Activated naive CD4-positive, alpha-beta T cell treated with anti-CD3 and anti-CD28 coated beads, Interleukin-2, amount 50 U/mL, for 72 hours (primary cell): ENCODE measurements at places on chromosomes 4 and X.

GRCh38 chr4:88697588-88698329 is at the start of gene NAP1L5:
Gene NAP1L5, minus strand, starts transcription at chr4:88697829. Its CDS starts 75 bp downstream, at chr4:88697754.
- peak; percentile 42 for DNase-seq

DNA sequence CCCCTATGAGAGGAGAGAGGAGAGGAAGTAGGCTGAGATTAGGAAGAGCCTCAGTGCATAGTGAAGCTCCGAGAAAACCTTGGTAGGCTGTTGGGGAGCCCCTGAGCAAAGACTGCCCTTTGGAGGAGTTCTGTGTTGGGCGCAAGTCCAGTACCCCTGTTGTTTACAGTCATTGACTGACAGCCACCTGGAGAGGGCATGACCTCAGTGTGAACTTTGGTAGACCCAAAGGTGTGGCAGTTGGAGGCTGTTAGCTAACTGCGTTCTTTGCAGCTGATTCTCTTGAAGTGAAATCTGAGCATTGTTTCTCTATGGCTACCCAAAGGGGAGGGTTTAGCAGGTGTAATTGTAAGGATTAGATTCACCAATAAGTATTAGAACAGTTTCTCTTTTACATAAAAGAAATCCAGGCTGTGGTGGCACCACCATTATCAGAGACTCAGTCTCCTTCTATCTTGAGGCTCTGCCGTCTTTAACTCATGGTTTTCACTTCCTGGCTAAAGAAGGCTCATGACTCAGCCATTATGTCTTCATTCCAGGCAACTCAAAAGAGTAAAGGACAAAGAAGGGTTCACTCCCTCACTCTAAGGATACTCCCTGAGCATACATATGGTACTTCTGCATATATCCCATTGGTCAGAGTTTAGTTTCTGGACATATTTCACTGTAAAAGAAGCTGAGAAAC is 33.4 kb downstream of the ANXA3 start:
- no peak for DNase-seq

GRCh38 chr4:107404591-107405300 is 315.3 kb downstream of the PAPSS1 start:
- no peak for DNase-seq

DNA sequence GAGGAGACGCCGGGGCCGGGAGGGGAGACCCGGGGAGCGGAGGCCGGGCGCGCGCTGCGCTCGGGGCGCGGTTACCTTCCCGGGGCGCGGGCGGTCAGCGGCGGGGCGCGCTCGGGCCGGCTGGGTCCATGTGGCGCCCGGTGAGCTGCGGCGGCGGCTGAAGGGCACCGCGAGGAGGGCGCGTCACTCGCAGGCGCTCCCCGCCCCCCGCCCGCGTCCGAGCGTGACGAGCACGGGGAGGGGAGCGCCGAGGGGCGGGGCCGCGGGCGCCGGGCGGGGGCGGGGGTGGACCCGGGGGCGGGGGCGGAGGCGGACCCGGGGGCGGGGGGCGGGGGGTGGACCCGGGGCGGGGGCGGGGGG is at the start of gene CPLX1:
Gene CPLX1 (minus strand): TSS at position 159 of the 360 bp plus-strand sequence. CDS start 1,607 bp downstream, outside the sequence.
- DNase-seq, result no peak

DNA sequence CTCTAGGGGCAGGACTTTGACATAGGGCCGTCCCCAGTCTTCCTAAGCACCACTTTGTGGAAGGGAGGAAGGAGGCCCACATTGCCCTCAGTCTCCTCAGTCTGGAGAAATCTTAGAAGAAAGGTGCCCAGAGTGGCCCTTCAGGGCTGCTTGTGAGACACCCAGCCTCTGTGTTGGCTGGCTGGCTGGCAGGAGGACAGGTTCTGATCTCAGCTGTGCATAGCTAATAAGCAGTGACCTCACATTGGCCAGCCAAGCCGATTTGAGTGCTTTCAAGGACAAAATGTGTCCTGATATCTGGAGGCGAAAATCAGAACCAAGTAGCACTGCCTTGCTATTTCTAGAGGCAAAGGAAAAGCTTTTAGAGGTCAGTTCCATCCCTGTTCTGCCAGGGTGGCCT is 211.5 kb downstream of the BCOR start:
- no peak for DNase-seq

- DNase-seq, result no peak
Measured at GRCh38 chr4:3284734-3285557, 7.9 kb upstream of the RGS12 start.

DNA sequence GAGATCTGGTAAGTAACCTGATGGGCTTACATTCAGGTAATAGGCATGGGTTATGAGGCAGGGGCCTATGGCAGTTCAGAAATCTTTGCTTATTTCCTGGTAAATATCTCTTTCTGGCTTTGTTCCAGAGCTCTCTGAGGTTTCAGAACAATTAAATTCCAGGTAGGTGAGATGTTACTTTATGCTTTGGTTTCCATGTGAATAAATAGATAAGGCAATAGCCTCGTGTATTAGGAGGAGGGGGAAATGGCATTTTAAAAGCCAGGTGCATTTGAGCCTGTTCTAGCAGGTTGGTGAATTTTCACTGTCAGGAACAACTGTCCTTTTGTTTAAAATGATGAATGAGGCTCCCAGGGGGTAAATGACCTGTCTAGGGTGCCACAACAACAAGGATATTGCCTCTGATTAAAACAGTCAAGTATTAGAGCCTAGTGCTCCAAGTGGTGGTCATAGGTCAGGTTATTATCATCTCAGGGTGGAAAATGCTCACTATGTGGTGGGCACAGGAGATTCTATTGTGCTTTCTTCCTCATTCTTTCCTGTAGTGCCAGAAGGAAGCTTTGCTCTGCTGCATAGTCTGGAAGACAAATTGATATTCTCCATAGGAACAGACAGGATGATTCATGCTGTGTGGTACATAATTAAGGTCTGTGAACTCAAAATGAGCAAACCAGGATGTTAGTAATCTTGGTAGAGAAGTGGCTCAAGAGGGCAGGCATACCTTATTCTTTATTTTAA is 296.2 kb downstream of the INPP4B start:
- no peak for DNase-seq

DNA sequence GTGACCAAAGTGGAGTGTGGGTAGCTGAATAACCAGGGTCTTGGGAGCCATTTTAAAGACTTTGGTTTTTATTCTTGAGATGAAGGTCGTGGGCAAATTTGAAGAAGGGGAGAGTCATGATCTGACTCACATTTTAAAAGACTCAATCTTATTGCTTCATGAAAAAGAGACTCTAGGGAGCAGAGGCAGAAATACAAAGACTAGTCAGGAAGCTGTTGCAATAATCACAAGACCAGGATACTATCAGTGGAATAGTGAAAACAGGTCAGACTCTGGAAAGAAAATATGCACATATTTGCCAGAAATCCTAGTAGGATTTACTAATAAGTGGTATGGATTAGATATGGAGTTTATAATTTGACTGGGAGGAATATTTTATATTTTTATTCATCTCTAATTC is 448.4 kb downstream of the RAPGEF2 start:
- no peak for DNase-seq

- no peak for DNase-seq
Measured at GRCh38 chr4:159520074-159520473, 417.2 kb downstream of the RAPGEF2 start.

DNA sequence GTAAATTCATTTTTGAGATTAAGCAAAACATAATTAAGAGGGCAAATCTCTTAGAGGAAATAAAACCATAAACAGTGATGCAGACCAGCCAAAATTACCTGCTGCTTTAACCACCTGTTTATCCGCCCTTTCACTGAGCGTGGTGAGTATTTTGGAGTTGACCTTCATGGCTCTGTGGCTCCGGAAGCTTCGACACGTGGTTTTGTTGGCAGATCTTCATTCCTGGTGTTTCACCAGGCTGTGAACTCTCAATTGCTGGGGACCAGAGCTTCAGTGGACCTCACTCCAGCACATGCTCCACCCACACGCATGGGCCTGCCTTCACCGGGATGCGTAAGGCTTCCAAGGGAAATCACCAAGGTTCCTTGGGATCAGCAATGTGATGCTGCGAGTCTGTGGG is 83.8 kb downstream of the FHDC1 start:
- DNase-seq, result no peak

DNA sequence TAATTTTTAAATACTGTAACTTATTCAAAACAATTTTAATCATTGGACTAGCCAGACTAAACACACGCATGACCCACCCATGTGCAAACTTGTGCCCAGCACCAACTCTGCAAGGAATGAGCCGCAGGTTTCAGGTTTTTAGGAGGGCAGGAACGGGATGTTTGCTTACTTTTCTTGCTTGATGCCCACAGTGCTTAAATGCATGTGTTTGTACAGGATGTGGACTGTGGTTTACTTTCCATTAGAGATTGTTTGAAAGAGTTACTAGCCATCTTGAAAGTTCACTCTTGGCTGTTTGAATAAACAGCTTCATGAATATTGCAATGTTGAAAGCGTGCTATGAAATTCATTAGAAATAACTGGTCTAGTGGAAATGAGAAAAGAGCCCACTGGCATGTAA is 83.3 kb downstream of the STK32B start:
- no peak for DNase-seq

DNA sequence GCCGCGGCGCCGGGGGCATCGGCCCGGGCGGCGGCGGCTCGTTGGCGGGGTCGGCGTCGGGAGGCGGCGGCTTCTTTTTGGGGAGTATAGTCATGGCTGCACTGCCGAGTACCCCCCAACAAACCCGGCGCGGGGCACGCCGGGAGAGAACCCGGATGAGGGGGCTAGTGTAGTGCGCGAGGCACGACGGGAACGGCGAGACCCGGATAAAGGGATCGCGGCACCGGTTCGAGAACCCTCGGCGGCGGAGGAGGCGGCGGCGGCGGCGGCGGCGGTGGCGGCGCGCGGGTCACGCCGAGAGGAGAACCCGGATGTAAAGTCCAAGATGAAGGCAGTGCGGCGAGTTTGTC is at the start of gene OTUD5:
Gene OTUD5 (minus strand): TSS at position 131 of the 350 bp plus-strand sequence. CDS start 37 bp downstream, at position 94.
- DNase-seq, result peak; percentile 62

DNA sequence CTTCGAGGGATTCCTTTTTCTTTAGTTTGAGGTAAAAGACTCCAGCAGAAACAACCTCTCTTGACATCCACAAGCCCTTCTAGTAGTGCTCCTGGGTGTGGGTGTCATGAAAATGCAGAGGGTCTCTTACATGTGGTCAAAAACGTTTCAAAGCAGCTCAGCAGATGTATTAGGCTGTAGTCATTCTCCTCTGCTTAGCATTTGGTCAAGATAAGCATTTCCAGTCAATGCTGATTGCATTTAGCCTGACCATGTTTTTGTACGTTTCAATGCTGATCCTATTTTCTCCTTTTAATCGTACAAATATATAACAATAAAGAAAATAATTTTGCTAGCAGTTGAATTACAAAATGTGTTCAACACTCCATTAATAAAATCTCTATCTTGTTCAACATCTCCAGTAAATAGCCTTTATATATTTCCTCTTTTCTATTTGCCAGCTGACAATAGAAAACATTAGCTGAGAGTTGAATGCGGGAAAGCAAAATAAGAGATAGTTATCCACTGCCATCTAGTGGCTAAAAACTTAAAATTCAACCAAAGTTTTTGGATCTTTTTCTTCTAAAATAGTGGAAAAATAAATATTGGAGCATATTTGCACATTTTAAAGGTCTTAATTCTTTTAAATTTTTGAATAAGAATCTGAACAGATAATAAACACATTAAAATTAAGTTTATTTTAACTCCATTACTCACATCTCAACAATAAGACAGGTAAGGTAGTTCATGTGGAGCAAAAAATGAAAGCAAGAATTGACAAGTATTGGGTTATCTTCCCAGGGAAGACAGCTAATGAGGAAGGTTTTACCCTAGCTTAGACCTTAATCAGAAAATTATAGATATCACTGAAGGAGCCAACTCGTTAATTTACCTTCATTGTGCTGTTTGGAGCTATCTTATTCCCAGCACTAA is 15.2 kb upstream of the PACRGL start:
- no peak for DNase-seq

- DNase-seq, result no peak
Measured at GRCh38 chrX:132375941-132376340, 112.9 kb downstream of the MBNL3 start.

- DNase-seq, result no peak
Measured at GRCh38 chr4:11415409-11416070, 13.2 kb downstream of the HS3ST1 start.

DNA sequence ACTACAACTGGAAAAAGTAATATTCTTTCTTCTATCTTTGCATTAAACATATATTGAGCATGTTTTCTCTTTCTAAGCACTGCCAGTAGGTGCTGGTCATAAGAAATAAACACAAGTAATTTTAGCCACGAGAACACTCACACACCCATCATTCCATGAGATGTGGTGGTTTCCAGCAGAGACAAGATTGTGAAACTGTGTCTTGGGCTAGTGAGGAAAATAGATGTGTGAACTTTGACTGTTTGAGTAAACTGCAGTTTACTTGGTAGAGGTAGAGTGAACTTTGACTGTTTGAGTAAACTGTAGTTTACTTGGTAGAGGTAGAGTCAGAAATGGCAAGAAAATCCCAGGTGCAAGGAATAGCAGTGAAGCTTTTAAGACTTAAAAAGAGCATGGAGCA is 300.9 kb upstream of the HS3ST1 start:
- no peak for DNase-seq

- no peak for DNase-seq
Measured at GRCh38 chr4:37601531-37601930, 84.6 kb downstream of the RELL1 start.

GRCh38 chr4:165177725-165178666 is 29.4 kb upstream of the KLHL2 start:
- DNase-seq, result no peak

GRCh38 chrX:101655534-101655933 is 4.1 kb downstream of the ARMCX2 start:
- no peak for DNase-seq
